ENCODE measurements at places on chromosomes 4 and X. TPM values are rescaled to one million over a fixed set of nuclear protein-coding genes. Genes with fewer than 3 reads are reported as not detected.
A peak's percentile ranks its signal among the peaks of the same experiment; 100 is the strongest.

DNA sequence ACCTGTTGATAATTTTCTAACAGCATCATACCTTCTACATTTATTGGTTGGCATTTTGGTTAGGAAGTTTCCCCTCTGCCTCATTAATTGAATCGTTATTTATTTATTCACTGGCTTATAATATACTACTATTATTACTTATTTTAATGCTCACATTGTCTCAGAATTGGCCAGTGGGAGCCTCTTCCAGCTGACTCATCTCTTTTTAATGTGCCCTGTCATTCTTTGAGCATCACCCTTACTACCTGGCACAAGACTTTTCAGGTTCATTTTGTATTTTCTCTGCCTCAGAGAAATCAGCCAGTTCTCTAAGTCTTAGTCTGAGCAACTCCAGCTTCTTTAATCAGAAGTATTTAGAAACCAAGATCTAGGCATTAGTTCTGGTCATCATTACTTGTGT, 60.3 kb upstream of the PRRG3 start:
- DNase-seq = no peak

Gene LEF1
- 7.7 TPM for polyA plus RNA-seq

- DNase-seq = no peak
Observed at GRCh38 chrX:23246001-23246400, 88.6 kb upstream of the PTCHD1 start.

- DNase-seq = no peak
Observed at GRCh38 chrX:132999209-132999608, 40.8 kb upstream of the HS6ST2 start.

DNA sequence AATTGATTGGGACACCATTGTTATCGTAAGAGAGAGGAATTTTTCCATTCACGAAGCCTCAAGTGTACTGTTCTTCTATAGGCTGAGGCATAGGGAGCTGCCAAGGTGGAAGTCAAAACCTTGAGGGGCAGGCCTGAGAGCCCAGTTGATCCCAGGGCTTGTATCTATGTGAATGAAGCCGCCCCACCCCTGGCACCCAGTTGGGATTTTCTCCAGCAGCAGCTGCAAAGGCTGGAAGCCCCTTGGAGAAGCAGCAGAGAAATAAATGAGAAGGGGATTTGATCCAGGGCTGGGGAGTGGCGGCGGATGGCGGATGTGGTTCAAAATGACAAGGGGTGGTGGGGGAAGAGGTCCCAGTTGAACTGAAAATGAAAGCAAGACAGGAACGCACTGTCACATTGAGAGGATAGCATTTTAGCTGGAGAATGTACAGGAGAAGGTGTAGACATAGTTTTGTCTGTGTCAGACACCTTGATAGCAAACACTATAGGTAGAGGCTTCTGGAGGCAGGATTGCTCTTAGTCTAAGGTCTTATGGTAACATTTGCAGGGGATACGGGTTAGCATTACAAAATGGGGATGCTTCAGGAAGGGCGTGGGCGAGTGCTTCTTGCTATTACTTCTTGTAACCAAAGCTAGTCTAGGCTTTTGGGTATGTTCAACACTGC, 32.6 kb downstream of the DOCK11 start:
- DNase-seq = no peak

Gene CYTL1
- polyA plus RNA-seq = 10.1 TPM

DNA sequence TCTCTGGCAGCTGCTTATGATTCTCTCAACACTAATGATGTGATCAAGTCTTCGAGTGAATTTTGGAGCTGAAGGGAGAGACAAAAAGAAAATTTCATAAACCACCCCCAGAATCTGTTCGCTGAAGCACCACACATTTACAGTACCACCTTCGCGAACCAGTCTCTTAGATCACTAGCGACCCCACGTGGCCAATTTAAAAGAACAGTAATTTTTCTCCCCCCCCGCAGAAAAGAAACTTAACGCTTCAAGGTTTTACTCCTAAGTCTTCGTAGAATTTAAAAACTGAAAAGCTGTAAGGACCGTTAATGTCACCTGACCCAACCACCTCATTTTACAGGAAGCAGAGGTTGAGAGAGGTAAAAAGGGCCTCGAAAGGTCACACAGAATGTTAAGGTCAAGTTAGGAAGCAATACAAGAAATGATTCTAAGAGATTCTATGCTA, 187.5 kb downstream of the QDPR start:
- DNase-seq = peak; percentile 56

Gene PRRG3
- 1.3 TPM for polyA plus RNA-seq

DNA sequence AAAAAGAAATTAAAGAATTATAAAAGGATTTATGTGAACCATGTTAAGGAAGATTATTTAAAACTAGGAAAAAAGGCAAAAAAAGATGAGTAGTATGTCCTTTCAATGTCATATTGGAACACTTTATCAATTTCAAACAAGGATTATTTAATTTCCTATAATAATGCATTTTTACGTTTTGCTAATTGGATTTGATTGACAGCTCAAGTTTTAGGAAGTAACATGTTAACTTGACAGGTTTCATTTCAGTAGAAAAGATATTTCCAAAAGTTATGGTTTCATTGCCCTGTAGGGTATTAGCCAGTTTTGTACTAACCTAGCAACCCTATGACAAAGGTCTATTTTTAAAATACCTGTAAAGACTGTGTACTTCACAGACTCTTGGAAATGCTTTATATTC, 379.6 kb upstream of the ZFP42 start:
- DNase-seq = no peak

Gene SPCS3
- 47.3 TPM for polyA plus RNA-seq

DNA sequence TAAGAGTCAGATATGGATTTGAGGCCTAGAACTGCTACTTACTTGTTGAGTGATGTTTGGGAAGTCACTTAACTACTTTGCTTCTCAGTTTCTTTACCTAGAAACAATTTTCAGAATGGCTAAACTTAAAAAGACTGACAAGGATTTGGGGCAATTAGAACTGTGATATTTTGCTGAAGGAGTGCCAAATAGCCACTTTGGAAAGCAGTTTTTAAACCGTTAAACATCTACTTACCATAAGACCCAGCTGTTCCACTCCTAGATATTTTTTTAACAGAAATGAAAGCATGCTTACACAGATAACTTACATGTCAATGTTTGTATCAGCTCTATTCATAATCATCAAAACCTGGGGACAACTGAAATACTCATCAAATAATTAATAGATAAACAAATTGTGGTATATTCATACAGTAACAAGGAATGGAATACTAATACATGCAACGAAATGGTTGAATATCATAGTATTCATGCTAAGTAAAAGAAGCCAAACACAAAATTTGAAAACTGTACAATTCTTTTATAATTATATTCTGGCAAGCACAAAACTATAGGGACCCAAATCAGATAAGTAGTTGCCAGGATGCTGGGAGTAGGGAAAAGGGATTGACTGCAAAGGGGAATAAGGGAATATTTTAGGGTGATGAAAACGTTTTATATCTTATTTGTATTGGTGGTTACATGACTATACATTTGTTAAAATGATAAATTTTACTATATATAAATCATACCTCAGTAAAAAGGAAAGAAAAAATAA, 24.0 kb downstream of the RPA4 start:
- no peak for DNase-seq
